ENCODE measurements at places on chromosomes 7 and 10.

- DNase-seq, result no peak
Measured at GRCh38 chr10:131180740-131181415, 130.6 kb downstream of the TCERG1L start.

DNA sequence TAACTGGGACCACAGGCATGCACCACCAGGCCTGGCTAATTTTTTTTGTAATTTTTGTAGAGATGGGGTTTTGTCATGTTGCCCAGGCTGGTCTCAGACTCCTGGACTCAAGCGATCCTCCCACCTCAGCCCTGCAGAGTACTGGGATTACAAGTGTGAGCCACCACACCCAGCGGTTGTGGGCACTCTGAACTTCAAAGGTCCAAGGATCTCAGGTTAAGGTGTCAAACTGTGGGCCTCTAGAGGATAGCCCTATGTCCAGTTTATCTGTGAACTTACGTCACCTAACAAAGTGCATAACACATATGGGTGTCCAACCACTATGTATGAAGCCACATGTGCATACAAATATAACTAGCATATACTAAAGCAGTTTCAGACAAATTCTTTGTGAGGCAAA, 3.2 kb upstream of the IL2RA start:
- no peak for DNase-seq

DNA sequence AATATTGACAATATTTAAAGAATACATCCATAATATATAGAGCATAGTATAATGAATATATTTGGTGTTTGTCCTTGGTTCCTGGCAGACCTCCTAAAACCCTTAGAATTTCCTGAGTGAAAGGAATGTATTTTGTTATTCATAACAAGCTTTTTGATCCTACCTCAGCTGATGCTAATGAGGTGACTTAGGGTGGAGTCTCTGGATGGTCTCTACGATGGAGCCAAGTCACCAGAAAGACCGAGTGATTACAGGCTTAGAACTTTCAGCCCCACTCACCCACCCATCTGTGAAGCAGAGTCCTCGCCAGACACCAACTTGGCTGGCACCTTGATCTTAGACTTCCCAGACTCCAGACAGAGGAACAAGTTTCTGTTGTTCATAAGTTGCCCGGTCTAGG, 35.9 kb downstream of the UPF2 start:
- DNase-seq, result no peak

DNA sequence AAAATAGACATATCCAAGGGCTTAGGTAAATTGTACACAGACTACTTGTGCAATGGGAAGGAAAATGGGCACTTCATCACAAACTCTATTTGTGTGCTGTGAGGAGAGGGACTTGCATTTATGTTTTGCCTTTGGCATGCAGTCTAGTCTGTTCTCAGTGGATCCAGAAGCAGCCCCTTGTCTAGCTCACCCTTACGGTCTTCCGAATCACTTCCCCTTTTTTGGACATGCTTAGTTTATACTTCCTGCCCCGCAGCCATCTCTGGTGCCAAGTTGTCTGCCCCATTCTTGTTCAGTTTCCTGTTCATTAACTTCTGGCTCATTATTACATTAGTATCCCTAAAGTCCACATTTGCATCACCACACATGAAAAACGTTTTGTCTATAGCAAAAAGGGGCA, 161.6 kb downstream of the NRCAM start:
- peak; percentile 41 for DNase-seq

- DNase-seq, result no peak
Measured at GRCh38 chr7:102077081-102077480, 209.6 kb upstream of the SH2B2 start.

GRCh38 chr7:1407892-1408291, 51.4 kb downstream of the MICALL2 start:
- DNase-seq, result no peak

DNA sequence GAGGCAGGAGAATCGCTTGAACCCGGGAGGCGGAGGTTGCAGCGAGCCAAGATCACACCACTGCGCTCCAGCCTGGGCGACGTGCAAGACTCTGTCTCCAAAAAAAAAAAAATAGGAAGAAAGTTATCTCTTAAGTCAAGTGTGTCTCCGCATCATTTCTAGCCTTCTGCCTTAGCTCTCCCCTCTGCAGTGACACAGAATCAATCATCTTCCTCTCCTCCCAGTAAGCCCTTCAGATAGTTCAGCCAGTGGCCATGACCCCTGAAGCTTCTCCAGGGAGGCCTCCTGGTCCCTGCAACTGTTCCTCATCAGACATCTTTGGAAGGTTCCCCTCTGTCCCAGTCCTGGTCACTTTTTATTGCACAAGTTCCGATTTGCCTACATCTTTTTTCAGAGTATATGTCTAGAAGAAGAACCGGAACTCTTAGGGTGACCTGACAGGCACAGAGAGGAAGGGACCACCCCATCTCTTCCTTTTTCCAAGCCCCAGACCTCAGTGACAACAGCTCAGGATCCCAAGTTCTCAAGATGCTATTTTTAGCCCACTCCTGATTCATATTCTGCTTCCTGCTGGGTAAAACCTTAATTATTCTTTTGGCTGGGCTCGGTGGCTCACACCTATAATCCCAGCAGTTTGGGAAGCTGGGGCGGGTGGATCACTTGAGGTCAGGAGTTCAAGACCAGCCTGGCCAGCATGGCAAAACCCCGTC, 6.6 kb upstream of the RHBDD2 start:
- DNase-seq, result peak; percentile 67
